Omental fat pad (tissue), 4 donors: ENCODE measurements at places on chromosomes 7 and 10.

DNA sequence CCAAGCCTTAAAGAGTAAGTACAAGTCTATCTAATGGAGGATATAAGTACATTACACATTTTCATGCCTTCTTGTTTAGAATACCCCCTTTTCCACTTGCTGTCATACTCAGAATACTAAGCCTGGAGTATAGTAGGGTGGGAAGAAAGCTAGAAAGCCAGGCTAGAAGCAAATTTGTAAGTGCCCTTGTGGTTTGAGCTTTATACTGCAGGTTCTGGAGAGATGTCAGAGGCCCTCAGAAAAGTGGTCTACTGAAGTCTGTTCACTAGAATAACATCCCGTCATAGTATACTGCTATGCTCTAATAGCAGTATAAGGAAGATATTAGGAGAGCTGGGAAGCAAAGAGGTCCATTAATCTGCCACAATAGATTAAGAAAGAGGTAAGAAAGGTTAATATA lies 62.7 kb downstream of the HPSE2 start:
- no peak for DNase-seq

- no peak for DNase-seq
These were observed 33.4 kb upstream of the ADRB1 start for GRCh38 chr10:114010316-114010715.

DNA sequence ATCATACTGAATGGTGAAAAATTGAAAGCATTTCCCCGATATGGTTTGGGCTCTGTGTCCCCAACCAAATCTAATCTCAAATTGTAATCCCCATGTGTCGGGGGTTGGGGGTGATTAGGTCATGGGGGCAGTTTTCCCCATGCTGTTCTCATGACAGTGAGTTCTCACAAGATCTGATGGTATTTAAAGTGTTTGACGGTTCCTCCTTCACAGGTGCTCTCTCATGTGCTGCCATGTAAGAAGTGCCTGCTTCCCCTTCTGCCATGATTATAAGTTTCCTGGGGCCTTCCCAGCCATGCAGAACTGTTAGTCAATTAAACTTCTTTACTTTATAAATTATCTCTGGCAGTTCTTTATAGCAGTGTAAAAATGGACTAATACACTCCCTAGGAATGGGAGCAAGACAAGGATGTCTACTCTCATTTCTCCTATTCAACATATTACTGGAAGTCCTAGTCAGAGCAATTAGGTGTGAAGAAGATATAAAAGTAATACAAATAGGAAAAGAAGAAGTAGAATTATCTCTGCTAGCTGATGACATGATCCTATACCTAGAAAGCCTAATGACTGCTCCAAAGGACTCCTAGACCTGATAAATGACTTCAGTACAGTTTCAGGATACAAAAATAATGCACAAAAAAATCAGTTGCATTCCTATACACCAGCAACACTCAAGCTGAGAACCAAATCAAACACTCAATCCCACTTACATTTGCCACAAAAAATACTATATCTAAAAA lies 260.6 kb downstream of the RNLS start:
- no peak for DNase-seq

DNA sequence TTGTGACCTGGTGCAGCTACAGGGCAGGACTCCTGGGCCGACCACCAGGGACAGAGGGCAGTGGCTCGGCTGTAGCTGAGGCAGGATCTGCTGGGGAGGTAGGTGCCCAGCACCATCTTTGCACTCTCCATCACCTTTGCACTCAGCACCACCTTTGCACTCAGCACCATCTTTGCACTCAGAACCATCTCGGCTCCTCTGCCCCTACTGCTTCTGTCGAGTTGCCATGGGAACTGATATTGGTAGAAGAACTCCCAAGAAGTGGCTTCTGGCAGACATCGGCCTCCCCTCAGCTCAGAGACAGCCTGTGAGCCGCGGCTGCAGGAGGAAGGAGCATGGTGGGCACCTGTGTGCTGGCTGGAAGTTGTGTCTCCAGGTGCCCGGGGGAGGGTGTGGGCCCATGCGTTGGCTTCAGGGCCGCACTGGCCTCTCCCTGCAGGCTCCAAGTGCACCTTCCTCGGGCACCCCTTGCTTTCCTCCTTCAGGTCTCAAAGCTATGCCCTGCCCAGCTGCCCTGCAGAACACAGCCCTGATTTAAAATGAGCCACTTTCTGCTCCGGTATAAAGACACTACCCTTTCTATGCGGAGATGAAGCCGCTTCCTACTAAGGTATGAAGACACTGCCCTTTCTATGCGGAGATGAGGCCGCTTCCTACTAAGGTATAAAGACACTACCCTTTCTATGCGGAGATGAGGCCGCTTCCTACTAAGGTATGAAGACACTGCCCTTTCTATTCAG lies 514.5 kb downstream of the PTPRN2 start:
- DNase-seq = no peak

- no peak for DNase-seq
These were observed 5.8 kb upstream of the C1GALT1 start for GRCh38 chr7:7176406-7177043.

- no peak for DNase-seq
These were observed 59.3 kb upstream of the VWC2 start for GRCh38 chr7:49714182-49714581.

DNA sequence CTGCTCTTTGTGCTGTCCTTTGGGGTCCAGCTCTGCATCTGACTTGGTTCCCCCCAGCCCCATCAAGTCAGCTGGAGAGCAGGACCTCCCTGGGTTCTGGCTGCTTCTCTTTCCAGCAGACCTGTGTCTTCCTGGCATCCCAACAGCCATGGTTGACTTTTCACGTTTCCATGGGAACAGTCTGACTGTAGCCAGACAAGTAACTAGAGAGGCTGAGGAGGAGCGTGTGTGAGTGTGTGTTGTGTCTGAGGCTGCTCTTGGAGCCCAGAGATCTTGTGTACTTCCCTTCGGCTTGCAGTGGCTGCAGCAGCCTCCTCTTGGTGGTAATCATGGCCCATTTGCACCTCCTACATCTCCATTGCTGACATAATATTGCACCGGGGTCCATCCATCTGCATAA lies 332.0 kb downstream of the RPS24 start:
- DNase-seq = no peak

GRCh38 chr7:42156291-42156865 lies 80.6 kb downstream of the GLI3 start:
- no peak for DNase-seq

GRCh38 chr7:1526271-1526754 lies 4.2 kb upstream of the MAFK start:
- no peak for DNase-seq

DNA sequence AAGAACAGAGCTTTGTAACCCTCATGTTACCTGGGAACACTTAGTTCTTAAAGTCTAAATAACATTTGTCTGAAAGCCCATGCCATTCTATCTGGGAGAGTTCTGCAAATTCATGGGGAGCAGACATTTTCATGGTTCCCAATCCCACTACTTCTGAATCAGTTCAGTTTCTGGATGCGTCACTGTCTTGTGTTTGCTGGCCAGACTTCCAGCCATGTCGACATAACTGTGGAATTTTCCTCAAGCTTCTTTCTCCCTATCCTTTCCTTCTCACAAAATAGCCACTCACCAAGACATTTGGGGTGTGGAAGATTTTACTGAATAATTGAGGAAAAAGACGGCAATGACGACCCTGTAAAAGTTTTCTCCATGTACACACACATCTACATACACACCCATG lies 272.5 kb downstream of the NEBL start:
- no peak for DNase-seq

DNA sequence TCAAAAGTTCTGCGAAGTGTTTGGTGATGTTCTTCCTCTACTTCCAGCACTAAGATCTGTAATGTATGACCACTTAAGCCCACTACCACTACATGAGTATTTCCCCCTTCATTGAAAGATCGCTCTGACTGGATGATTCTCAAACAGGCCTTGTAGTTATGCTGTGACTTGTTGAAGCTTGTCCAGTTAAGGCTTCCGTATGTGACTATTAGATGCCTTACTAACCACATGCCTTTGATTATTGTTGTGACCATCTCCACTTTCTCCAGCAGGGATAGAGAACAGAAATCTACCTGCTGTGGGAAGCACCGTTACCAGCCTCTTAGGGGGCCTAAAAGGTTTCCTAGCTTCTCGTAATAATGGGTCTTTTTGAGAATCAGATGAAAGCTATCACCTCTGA lies 81.1 kb downstream of the NOC3L start:
- no peak for DNase-seq

DNA sequence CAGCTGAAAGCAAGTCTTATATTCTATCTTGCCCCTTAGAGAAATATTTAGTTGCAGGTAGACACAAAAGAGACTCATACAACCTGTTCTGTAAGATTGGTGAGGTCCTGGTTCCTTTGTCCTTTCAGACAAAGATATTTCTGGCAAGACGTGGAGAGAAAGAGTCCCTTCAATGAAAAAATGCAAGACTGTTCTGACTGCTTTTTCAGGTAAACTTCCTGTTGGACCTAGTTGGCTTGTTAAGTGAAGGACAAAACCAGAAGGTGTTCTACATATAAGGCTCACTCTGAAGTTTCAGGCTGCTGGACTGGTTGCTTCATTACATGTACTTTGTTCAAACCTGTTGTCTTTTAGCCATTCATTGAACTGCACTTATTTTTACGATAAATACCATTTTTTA lies 119.0 kb upstream of the PTPRZ1 start:
- DNase-seq = no peak

DNA sequence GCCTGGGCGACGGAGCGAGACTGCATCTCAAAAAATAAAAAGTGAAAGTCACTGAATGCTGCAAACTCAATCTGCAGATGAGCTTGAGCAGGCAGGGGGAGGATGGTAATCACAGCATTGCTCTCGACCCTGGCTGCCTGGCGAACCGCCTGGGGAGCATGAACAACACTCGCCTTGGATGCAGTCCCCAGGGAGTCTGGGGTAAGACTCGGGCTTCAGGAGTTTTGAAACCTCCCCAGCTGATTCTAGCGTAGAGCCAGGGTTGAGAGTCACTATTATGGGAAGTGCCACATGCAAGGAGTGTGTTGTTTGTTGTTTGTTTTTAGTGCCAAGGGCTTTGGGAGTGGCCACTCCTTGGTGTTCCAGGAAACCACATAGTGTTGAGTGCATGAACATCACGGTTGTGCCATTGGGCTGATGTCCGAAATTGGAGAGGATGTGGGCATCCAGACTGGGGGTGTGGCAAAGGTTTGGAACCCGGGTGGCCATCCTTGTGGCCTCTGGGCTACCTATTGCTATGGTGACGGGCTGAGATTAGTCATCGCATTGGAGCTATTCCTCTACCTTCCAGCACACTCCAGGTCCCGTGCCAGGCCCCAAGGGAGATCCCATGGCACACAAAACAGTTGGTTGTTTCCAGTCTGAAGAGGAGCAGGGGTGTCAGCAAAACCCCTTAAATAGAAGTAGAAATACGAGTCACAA lies 92.6 kb downstream of the RGS10 start:
- DNase-seq = no peak

GRCh38 chr7:8436965-8437364 lies 3.6 kb downstream of the NXPH1 start:
- DNase-seq = no peak

DNA sequence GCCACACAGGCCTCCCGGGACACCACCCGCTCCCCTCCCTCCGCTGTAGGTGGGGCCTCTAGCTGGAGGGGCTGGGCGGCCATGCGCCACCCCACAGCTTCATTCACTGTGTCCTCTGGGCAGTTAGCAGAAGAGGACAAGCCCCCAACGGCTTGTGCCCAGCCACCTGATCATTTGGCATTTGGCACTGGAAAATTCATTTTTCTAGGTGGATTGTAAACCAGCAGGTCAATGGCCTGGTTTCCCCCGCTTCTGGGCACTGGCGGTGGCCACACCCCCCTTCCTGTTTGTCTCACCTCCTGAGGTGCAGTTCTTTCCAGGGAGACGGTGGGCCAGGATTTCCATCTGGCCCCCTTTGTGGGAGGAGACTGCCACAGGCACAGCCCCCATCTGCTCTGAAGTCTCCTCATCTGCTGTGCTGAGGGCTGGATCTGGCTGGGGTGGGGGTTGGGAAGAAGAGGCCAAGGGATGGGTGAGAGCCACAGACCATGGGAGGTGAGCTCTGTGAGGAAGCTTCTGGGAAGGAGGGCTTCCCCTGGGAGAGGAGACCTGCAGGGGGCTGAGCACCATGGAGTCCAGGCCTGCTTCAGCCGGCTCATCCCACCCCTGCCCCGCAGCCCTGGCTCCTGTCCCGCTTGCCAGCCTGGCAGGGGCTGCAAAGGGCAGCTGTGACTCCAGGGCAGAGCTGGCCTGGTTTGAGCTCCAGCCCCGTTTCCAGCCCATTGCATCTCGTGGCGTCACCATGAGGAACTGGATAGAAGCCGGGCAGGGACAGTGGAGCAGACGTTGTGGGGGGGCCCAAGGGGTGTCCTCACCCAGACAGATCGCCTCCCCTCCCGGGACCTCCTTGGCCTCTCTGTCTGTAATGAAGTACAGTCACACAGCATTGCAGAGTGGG lies 40.1 kb upstream of the SLC29A3 start:
- no peak for DNase-seq

- no peak for DNase-seq
These were observed 129.3 kb downstream of the MYOF start for GRCh38 chr10:93352638-93353383.

GRCh38 chr10:51804866-51805265 lies 105.5 kb upstream of the CSTF2T start:
- no peak for DNase-seq

- no peak for DNase-seq
These were observed at the start of gene MAT1A for GRCh38 chr10:80289451-80290287. MAT1A (minus strand) TSS chr10:80289658; CDS start chr10:80289423, 235 bp downstream.

- DNase-seq = no peak
These were observed 147.7 kb downstream of the JAZF1 start for GRCh38 chr7:28032738-28033380.

DNA sequence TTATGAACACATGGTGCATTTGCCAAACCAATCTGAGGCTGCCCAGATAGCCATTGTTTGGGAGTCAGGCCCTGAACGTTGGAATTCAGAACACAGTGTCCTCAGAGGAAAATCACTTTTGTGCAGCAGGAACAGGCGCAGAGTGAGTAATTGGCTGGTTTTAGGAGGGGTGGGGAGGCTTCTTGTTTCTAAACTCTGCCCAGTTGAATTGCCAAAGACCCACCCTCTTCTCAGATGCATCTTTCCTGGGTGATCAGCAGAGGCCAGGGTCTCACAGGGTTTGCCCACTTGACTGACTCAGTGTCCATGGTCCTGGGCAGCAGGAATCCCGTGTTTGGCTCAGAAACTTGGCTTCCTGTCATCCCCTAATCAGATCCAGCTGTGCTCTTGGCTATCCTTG lies 24.3 kb downstream of the PRLHR start:
- DNase-seq = no peak

DNA sequence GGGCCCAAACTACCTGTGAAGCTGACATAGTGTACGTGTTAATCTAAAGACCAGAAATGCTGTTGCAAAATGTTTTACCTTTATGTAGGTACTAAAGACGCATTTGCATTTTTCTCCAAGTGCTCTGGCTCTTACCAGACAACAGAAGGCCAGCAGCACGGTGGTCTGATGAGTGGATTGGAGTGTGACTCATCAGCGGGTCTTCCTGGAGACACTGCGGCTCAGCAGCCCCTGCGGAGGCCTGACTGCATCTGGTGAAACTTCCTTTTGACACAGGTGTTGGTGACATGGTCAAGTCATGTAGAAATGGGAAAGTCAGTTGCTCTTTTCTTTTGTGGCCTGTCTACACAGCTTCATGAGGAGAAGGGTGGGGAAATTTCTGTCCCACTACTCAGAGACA lies 723.6 kb downstream of the INHBA start:
- no peak for DNase-seq

- no peak for DNase-seq
These were observed 53.2 kb upstream of the SYPL1 start for GRCh38 chr7:106165337-106165736.
